ENCODE measurements at places on chromosomes 11 and 22.

GRCh38 chr22:32354360-32355351 is 3.0 kb upstream of the RFPL3 start:
- DNase-seq: peak; percentile 64

DNA sequence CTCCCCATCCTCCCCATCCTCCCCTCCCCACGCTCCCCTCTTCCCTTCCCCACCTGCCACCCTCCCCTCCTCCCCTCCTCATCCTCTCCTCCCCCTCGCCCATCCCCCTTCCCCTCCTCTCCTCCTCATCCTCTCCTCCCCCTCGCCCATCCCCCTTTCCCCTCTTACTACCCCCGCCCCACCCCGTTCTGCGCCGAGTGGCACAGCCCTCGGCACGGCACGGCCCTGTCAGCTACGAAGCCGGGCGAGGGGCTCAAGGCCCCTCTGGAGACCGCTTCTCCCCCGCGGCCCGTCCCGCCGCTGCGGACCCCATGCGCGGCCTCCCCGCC is 449.9 kb downstream of the OPCML start:
- peak; percentile 19 for DNase-seq

DNA sequence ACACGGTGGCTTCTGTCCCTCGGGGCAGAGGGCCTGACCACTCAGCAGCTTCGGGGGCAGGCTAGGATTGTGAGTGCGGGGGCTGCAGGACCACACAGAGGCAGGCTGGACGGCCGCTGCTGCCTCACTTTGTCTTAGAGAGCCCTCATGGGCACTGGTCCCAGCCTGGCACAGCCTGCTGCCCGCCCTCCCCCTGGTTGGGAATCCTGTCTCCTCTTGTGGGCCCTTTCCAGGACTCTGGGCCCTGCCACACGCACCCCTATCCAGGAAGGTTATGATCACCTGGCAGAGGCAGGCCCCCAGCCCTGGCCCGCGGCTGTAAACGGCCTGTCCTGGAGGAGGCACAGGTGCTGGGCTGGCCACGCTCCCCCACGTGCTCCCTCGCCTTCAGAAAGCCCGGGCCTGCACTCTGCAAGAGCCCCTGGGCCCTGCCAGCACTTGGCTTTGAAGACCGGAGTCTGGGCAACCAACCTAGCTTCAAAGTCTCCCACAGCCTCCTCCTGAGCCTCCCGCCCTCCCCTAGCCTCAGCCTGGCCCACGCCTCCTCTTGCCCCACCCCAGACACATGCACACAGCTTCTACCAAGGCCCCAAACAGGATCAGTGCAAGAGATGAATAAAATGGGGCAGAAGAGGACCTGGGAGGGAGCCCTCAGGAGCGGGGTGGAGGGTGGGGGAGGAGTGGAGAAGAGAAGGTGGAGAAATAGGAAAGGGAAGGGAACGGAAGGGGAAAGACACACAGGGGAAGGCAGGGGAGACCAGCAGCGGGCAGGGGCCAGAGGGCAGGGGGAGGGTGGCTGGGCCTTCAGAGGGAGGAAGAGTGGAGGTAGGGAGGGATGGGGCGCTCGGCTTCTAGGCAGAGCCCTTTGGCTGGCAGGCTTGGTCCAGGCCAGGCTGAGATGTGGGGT is 31.0 kb downstream of the SYT7 start:
- DNase-seq: no peak

DNA sequence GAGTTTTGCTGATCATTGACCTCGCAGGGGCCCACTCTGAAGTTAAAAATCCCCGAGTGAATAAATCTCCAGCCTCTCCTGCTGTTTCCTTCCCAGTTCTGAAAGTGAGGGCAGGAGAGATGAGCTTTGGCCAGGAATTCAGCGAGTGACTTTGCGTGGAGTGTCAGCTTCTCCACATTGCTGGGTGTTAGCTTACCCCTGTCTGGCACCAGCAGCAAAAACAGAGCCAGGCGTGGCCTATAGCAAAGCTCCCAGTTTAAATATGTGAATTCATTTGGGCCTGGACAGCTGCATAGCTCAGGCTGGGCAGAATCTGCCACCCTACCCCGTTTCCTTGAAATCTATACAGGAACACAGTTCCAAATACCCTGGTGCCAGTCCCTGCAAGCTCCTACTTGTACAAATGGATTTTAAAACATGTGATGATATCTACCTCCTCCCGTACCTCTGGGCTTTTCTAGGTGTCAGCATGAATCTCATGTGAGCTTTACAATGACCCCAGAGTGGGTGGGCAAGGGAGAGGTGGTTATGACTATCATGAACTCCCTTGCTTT is 25.6 kb downstream of the TIMP3 start:
- DNase-seq: no peak

DNA sequence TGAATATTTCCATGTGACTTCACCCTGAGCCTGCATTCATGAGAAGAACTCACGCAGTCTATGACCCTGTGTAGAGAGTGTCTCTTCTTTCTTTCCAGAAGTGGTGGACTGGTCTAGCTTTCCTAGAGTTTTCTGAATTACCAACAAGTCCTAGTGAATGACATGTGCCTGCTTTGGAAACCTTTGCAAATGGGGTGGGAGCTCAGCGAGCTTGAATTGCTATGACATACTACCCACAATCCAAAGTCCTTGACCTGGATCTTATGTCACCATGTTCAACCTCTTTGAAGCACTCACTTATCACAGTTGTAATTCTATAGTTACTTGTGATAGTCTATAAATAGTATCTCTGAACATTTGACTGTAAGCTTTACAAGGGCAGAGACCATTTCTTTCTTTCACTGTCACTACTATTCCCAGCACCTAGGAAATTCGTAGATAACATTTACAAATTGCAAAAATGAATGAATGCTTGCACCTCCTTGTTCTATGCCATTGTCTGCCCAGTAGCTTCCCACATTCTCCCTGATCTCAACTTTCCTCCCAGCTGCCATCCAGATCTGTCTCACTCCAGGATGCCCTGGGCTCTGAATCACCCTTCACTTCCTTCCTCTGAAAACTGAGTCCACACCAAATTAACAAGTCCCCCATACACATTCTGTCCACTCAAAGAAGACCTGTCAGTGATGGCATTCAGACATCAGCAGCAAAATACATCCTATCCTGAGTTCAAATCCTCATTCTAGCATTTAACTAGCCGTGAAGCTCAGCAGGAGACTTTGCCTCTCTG is 201.9 kb upstream of the SESN3 start:
- DNase-seq: no peak

- DNase-seq: no peak
Observed at GRCh38 chr11:103729617-103730016, 306.8 kb upstream of the DDI1 start.

DNA sequence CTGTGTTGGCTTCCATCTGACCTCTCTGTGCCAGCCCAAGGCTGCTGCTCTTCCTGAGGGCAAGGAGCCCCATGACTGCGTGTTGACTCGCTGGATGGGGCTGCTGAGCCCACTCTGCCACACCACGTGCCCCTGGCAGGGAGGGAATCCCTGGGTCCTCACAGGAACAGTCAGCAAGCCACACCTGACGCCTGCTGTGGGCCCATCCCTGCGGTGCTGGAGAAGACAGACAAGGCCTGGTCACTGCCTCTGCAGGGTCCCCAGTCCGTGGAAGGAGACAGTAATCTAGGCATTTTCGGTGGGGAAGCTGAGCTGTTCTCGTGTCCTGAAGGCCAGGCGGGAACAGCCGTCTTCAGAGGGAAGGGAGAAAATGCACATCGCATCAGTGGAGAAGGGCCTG is 10.6 kb upstream of the PPP6R3 start:
- no peak for DNase-seq

DNA sequence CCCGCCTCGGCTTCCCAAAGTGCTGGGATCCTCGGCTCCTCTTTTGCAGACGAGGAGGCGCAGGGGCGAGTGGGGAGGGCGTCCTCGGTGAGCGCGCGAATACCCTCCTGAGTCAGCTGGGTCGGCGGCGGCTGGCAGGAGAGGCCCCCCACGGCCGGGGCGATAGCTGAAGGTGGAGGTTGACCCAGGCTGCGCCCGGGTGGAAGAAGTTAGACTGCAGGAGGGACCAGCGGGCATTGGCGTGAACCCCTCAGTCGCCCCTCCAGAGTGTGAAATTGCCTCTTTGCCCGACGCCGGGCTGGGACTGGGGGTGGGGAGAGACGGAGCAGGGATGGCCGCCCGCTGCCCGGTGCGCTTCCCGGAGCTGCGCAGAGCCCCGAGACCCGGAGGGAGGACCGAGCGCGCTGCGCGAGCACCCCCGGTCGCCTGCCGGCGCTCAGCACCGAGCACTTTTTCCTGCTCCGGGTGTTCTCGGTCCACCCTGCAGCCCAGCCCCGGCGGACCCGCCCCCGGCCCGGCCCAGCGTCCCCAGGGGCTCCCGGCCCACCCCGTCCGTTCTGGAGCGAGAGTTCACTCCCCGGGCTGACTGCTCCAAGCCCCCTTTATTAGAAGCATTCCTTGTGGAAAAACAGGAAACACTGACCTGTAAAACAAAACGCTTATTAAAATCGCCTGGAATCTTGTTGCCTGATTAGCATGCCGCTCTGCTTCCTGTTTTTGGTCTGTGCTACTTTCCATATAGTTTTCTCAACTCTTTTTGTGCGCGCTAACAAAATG is 13.7 kb upstream of the CPT1A start:
- DNase-seq: peak; percentile 51

- peak; percentile 22 for DNase-seq
Observed at GRCh38 chr11:10709299-10710086, 15.9 kb upstream of the IRAG1 start.

- peak; percentile 56 for DNase-seq
Observed at GRCh38 chr11:64419818-64420485, 61.0 kb downstream of the RPS6KA4 start.

- DNase-seq: no peak
Observed at GRCh38 chr22:37060801-37061610, 9.5 kb downstream of the KCTD17 start.

DNA sequence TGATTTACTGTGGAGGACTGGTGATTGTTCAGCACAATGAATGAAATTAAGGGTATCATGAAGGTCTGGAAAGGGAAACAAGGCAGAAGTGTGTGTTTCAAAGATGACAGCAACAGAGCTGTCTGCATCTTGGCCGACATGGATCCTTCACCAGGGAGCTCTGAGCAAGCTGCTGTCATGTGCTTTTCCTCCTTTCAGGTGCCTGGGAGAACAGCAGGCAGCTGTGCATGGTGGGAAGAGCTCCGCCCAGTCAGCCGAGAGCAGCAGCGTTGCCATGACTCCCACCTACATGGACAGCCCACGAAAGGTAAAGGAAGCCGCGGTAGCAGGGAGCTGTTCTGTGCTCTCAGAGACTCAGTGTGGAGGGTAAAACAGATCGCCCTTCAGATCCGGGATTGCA is 87.1 kb upstream of the YWHAH start:
- DNase-seq: no peak

DNA sequence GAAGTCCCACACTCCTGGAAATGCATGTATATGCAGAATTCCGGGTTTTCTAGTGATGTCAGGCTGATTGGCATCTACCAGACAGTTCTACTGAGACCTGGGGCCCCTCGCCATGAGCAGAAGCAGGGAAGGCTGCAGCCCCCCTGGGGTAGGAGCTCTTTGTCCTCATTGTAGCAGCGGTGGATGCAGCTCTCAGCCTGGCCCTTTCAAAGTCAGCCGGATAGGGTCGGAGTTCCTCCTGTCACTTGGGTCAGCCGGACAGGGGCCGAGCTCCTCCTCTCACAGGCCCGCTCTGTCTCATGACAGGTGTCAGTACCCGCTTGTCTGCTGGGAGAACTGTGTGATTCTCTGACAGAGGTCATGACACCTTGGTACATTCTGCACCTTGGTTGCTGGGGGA is 30.0 kb downstream of the MRGPRD start:
- no peak for DNase-seq

DNA sequence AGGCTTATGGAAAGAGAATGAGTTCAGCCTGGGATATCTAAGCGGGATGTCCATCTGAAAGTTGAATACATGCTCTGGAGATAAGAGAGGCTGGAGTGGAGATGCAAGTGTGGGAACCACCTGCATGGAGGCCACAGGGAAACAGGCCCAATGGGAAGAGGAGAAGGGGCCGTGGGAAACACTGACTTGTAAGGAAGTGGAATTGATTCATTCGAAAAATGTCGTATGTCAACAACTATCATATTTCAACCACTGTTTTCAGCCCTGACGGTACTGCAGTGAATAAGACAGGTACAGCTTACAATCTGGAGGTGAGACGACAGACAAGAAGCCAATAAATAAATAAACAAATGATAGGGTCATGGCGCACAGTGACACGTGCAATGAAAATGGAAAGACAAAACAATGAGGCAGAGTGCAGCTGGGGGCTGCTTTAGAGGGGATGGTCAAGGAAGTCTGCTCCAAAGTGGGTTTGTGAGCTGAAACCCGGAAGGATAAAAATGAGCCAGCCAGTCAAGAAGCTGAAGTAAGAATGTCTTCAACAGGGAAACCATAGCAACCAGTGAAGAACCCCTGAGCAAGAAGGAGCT is 35.9 kb downstream of the EFCAB6 start:
- no peak for DNase-seq

- DNase-seq: peak; percentile 45
Observed at GRCh38 chr11:131692151-131692550, 321.7 kb downstream of the NTM start.

DNA sequence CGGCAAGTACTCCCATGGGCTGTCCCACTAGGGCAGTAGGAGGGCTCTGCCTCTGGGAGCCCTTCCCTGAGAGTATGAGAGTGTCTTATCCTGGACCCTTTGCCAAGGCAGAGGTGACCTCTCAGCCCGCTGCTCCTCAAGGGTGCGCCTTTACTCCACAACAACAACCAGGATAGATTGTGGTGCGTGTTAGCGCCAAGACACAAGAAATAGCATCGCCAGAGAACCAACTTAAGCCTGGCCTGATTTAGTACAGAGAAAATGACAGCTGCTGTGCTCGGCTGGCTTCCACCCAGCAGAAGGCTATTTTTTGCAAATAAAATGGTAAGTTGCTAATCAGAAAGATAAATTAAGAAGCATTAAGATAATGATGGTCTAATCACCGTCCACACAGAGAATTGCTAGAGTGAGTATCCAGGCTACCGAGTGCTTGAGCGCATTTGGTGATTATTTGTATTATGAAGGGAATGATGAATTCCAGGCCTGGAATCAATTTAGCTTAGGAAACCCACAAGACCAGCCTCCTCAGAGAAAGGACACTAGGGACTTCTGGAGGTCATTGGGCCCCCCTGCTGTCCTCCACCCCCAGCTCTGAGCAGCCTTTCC is 119.8 kb downstream of the PKNOX2 start:
- DNase-seq: no peak

GRCh38 chr11:111302298-111302697 is 4.0 kb downstream of the POU2AF3 start:
- DNase-seq: no peak

GRCh38 chr11:112225753-112226061 is 521 bp upstream of the PTS start:
- peak; percentile 85 for DNase-seq

DNA sequence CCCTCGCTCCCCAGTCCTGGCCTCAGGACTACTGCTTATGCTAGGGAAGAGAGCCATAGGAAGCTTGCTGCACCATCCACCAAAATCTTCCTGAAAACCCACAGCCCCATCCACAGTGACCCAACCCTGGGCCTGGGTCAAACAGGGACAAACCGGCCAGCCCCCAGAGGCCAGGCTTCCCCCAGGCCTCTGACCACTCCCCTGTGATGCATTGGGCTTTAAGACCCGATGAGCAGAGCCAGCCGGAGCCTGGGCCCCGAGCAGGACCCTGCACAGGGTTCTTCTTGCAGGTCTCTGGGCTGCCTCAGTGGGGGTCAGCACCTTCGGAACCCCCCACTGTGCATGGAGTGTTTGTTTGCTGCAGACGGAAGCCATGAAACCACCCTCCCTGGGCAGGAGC is 583.7 kb downstream of the BRD1 start:
- no peak for DNase-seq

GRCh38 chr11:10727146-10727851 is 23.7 kb upstream of the CTR9 start:
- DNase-seq: peak; percentile 91

GRCh38 chr11:86519064-86519911 is 144.6 kb downstream of the CCDC81 start:
- DNase-seq: peak; percentile 96

Measured in EH (cell line).